ENCODE measurements at places on chromosomes 16 and 17. TPM values are rescaled to one million over a fixed set of nuclear protein-coding genes. Genes with fewer than 3 reads are reported as not detected.

Gene ELMO3
- total RNA-seq = 0.59 TPM

Gene NOS2
- not detected for total RNA-seq

Gene RNF112
- total RNA-seq = 1.5 TPM

Gene RAB26
- total RNA-seq = 0.20 TPM

Gene HOXB1
- total RNA-seq = not detected

Gene LGALS9B
- not detected for total RNA-seq

Gene CCL16
- not detected for total RNA-seq

Gene UTS2R
- not detected for total RNA-seq

Gene CDRT15L2
- total RNA-seq = not detected

Gene ABCA9
- 22.7 TPM for total RNA-seq

Gene TNS4
- not detected for total RNA-seq

Gene ZFHX3
- 5.1 TPM for total RNA-seq

Gene CMTM2
- total RNA-seq = not detected

Gene MKS1
- 10.7 TPM for total RNA-seq

All from subcutaneous preadipocyte (primary cell).